ENCODE measurements at places on chromosomes 11 and 22.

GRCh38 chr22:28075358-28075981 lies 156.4 kb upstream of the PITPNB start:
- no peak for DNase-seq

- no peak for DNase-seq
Measured at GRCh38 chr11:14932447-14932846, 39.7 kb downstream of the CALCA start.

GRCh38 chr11:44624761-44625221 lies 59.3 kb downstream of the CD82 start:
- no peak for DNase-seq

DNA sequence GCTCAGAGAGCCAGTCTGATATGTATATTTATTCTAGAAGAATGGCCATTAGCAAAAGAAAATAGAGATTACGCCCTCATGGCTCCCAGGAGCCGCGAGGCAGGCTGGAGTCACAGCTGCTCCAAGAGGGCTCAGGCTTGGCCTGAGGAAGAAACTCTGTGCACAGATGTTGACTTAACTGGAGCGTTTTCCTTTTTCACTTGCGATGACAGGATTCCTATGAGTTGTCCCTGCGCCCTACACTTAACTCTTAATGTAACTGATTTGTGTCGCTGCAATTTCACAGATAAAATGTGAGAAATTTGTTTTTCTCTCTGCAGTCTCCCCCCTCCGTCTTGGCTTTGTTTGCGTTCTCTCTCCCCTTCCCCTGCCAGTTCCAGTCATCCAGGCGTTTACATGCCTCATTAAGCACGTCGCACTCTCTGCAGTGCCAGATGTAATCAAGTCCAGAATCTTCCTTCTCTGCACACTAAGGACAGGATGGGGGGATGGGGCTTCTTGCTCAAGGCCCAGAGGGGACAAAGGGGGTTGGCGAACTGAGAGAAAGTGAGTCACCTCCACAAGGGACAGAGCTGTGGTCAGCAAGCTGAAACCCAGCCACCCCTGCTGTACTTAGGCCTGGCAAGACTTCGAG lies 1060.1 kb downstream of the NTM start:
- DNase-seq = no peak

DNA sequence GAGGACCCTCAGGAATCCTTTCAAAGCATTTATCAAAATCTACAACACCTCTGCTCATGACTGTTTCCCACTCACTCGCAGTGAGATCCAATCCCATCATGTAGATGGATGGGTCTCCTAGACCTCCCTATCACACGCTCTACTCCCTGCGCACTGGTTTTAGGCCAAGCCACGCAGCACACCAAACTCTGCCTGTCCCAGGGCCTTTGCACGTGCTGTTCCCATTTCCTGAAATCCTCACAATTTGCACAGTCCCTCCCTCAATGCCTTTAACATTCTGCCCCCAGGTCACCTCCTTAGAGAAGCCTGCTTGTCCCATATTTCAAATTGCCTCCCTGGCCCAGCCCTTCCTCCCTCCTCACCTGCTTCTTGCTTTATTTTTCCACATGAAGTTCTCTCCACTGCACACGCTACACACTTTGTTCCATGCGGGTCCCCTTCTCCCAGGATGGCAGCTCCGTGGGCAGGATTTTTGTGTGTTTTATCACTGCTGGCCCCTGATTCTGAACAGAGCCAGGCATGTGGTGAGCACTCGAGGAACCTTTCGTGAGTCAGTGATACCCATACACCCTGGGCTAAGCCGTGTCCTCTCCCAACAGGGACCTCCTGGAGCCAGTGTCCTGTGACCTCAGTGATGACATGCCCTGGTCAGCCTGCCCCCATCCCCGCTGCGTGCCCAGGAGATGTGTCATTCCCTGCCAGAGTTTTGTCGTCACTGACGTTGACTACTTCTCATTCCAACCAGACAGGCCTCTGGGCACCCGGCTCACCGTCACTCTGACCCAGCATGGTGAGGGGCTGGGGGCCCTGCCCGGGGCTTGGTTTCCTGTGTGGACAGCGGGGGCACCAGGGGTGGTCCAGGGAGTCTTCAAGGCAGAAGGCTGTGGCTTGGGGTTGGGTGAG lies 12.2 kb downstream of the CSF2RB start:
- no peak for DNase-seq

- DNase-seq = no peak
Measured at GRCh38 chr11:76856106-76856505, 4.6 kb upstream of the ACER3 start.

DNA sequence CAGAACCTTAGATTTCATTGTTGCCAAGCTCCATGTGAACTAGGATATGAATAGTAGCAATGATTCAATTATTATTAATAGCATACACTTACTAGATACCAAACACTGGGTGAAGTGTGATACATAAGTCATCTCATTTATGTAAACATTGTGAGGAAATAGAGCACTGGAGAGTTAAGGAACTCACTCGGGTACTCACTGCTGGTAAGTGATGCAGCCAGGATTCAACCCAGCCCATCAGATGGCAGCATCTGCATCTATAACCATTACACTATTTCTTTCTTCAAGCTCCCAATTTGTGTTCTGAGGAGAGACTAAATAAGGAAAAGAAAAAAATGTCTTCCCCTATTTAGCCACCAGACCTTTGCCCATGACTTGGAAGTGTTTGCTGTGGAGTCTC lies 10.2 kb upstream of the ALG8 start:
- DNase-seq = no peak

DNA sequence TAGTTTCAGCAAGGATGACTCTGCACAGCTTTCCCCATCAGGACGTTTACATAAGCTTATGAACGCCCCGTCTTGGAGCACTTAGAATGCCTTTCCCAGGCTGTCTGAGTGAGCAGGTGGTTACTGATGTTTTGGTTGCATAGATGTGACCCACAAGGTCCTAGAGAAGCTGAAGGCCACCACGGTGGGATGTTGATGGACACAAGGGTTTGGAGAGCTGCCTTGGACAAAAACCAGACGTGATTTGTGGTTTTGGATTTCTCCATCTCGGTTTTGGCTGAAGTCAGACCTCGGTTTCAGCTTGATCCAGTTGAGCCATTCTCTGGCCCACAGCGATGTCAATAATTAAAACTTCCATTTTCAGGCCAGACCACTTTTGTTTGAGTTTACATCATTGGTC lies 151.9 kb downstream of the LDLRAD3 start:
- DNase-seq = no peak

- DNase-seq = no peak
Measured at GRCh38 chr11:8229299-8230177, 34.1 kb downstream of the LMO1 start.

DNA sequence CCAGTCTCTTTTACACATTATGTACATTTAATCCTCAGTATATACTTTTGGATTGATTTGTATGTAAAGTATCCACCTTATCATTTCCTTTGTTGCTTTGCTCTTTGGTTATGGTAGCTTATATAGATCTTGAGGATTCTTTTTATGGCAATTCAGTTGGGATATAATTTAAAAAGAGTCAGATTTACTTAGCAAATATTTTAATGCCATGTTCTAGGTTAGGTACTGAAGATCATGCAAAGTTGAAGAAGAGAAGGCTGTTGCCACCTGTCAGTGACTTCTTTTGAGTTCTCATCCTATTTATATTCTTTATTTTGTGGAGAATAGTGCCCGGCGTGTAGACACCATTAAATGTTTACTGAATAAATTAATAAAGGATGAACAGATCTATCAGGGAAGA lies 279.7 kb downstream of the TMEM135 start:
- no peak for DNase-seq

DNA sequence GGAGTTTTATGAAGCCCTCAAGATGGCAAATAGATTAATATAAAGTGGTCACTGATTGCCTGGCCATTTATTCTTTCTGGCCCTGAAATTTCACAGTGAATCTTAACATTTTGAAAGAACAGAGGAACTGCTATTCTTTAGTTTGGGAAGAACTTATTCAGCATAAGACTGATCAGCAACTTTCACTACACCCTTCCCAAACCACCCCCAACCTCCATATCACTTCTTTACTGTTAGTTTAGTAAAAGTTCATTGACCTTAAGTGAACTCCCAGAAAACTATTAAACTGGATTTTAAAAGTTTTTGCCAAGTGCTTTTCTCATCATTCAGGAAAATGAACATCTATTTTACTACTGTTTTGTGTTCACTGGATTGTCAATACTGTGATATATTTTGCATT lies 77.4 kb downstream of the NARS2 start:
- no peak for DNase-seq

DNA sequence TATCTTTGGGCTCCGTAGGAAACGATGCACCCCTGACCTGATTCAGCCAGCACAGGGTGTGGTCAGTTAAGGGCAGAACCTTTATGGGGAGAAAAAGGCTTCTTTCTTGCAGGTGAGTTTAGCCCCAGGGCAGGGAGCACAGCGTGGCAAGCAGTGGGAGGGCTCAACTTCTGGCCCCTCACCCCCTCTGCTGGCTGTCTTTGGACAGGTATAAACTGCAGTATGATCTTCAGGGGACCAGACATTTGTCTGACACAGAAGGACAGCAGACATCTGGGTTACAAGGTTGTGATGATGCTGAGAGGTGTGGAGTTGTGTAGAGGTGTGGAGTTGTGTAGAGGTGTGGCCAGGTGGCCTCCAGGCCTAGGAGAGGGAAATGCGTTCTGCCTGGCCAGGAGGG lies 324.0 kb upstream of the PLET1 start:
- DNase-seq = no peak

DNA sequence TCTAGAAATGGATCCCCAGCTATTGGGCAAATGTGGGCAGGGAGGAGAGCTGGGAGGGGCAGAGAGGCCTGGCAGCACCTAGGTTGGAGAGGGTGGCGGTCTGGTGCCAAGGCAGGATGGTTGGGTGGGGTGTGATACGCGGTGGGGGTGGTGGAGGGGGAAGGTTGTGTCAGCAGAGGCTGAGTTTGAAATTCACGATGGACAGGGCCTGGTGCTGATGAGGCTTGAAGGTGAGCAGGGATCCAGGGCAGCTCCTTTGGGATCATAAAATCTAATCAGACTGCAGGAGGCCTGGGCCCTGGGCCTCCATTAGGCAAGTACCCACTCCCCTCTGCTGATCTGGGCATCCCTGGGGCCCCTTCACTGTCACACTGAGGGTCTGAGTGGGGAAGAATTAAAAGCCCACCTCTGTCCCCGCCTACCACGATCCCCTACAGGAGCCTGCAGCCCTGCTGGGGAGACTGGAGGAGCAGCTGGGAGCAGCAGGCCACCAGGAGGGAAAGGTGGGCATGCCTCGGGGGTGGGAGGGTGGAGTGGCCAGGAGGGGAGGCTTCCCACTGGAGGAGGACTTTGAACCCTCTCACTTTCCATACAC lies 24.0 kb downstream of the IGLL1 start:
- no peak for DNase-seq

- DNase-seq = no peak
Measured at GRCh38 chr11:114466742-114467141, 27.5 kb downstream of the REXO2 start.

DNA sequence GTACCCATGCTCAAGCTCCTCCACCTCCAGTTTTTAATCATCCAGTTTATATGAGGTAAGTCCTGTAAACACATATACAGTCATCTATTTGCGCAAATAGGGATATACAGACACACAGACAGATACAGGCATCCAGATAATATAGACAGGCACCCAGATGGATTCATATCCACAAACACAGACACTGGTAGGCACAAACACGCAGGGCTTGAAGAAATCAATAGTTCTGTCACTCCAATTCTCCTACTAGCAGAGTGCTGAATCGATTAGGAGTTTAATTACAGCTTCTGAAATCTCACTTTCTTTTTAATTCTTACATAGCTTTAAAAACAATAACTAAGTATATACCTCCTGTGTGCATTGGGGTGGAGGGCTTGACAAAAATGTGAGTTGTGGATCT lies 56.0 kb downstream of the INSC start:
- no peak for DNase-seq

DNA sequence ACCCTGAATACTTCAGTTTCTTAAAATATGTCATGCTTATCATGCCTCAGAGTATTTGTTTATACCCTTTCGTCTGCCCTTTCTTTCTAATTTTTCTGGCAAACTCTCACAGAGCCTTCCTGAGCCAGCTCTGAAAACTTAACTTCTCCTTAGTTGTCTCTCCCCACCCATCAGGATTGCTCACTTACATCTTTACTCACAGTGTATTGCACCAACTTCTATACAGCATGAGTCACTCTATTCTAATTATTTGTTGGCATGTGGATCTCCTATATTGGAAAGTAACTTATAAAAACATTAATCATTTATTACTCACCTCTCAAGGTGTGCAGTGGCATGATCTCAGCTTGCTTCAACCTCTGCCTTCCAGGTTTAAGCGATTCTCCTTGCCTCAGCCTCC lies 114.9 kb downstream of the FANCF start:
- no peak for DNase-seq

DNA sequence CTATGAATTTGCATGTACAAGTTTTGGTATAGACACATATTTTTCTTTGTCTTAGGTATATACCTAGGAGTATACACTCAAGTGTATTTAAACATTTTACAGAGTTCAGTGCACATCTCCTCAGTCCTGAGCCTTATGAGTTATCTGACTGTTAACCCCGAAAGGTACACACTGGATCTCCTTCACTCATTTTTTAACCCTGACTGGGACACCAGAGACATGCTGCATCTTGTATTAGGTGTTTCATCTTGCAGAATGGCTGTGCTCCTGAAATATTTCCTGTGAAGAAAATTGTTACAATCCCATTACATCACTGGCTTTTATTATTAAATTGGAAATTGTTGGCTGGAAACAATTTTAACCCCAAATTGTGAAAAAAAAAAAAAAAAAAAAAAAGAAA lies 15.3 kb downstream of the PARVA start:
- DNase-seq = no peak

GRCh38 chr11:124167826-124168231 lies 15.3 kb upstream of the OR10D3 start:
- DNase-seq = no peak

DNA sequence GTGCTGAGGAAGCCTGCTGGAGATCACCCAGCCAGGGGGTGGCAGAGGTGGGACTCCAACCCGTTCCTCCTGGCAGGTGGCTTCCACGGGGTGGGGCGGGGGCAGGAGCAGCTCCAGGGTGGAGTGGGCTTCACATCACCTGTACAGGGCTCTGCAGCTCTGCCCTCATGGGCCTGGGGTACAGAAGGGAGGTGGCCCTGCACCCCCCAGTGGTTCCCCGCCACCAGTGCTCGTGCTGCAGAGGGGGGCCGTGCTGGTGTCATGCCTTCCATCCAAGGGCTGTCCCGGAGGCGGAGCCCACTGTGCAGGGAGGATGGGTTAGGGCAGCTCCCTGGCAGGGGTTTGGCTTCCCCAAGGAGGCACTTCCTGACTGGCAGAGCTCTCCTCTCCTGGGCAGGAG lies 76.4 kb upstream of the SHISAL1 start:
- DNase-seq = no peak

DNA sequence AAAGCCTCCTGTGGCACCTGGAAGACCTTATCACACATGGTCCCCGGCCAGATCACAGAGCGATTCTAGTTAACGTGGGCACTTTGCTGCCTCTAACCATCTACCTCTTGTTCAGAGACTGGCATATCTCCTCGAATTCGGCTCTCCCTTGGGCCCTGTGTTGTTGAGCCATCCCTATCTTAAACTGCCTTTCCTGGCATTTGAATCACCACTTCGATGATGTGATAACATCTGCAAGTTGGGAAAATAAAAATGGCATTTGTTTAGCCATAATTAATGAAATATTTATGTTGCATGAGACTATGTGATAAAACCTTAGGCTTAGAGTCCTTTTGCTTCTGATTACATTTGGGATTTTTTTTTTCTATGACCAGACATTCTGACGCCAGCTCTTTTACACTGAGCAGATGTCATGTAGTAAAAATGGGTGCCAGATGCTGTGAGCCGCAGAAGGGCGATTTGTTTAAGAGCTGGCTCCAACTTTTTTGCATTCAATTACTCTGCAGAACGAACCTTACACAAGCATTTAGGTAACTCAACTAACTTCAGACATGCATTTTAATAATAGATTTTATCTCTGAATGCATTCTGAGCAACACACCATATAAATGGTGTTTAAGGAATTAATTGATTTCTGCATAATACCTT lies 58.5 kb upstream of the PARVA start:
- DNase-seq = no peak

All from cortex of kidney (tissue), 1 donor.